ENCODE measurements at places on chromosomes 2 and 18.
A peak's percentile ranks its signal among the peaks of the same experiment; 100 is the strongest.

GRCh38 chr2:239908744-239909143 lies 116.4 kb downstream of the NDUFA10 start:
- no peak for DNase-seq

- peak; percentile 57 for DNase-seq
Observed at GRCh38 chr2:60544954-60545560, 8.4 kb downstream of the BCL11A start.

DNA sequence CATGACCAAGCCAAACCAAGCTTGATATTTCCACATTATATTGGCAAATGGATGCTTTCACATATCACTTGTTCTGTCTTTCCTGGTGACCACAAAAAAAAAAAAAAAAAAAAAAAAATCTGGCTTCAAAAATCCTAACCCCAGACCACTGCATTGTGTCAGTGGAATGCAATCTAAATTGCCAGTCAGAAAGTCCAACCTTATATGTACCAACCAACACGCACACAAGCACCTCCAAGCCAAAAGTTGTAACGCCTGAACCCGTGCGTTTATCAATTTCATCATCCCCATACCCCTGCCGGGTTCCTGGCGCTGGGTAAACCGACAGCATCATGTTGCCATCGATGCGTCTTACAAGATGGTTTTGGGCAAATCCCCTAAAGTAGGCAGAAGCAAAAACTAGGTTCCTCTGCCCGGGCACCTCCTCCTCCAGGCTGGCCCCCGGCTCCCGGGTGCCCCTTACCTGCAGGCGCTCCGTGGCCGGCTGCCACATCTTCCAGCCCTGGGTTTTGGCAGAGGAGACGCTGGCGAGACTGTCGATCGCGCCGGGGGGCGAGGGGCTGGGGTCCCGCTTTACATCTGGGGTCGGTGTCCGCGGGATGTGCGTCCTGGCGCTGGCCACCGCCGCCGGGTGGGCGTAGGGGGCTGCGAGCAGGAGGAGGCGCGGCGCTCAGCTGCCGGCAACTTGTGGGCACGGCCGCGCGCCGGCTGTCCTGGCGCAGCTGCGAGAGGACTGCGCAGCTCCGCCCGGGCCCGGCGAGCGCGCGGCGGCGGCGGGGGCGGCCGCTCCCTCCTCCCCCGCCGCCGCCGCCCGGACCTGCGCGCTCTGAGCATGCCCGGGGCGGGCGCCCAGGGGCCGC lies at the start of gene PID1:
TSS of gene PID1 (minus strand) at position 737 of the 860 bp plus-strand sequence. CDS start at position 493, 244 bp downstream.
- DNase-seq, result peak; percentile 63

- DNase-seq, result peak; percentile 28
Observed at GRCh38 chr2:96264656-96265348, 995 bp downstream of the TMEM127 start.

DNA sequence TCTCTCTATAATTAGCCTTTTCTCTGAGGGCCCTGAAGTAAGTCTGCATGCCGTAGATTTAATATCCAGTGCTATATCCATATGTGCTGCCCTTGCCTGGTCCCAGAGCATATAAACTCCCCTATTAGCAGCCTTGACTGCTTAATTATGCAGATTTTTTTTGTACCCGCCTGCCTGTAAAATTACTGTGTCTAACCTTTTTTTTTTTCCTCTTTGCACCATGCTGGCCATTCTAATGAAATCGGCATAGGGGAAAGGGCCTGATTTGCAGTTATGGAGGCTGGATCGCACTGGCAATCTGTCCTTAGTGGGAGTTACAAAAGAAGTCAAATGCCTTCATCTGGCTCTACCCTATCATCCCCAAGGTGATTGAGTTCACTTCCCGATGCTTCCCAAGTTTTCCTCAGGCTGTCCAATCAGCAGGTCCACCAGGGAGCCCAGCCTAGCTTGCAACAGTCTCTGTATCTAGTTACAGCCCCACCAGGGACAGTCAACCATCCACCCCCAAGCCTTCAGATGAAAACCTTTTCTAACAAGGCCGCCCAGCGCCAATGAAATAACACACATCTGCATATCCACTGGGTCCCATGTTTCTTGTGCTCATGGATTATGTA lies 239.0 kb downstream of the ZNF521 start:
- no peak for DNase-seq

DNA sequence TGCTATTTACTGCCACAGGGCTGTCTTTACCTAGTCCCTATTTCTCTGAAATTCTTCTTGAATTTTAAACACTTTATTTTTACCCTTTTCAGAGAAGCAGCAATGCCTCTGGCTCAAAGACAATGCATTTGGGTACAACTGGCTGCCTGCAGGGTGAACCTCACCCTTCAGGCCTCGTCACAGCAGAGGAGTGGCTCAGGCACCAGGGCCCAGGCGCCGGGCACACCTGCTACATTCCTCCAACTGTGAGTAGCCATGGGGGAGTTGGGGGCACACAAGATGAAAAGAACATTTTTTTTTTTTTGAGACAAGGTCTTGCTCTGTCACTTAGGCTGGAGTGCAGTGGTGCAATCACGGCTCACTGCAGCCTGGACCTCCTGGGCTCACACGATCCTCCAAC lies 74.9 kb upstream of the KCNE4 start:
- DNase-seq, result no peak

DNA sequence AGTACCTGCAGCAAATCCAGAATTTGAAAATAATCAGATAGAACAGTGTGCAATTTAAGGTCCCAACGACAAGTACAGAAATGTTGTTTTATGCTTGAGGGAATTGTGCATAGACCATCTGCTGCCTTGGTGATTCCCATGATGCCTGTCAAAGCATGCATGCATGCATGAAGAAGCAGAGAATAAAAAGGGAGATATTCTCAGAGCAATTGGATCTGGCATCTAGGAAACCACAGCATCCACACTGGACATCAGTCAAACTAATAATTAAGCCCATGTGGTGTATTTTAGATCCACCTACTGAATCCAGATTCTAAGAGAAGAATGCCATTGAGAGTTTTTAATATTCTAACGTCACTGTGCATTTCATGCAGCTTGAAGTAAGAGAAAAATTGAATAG lies 361.2 kb downstream of the FSIP2 start:
- DNase-seq, result no peak

DNA sequence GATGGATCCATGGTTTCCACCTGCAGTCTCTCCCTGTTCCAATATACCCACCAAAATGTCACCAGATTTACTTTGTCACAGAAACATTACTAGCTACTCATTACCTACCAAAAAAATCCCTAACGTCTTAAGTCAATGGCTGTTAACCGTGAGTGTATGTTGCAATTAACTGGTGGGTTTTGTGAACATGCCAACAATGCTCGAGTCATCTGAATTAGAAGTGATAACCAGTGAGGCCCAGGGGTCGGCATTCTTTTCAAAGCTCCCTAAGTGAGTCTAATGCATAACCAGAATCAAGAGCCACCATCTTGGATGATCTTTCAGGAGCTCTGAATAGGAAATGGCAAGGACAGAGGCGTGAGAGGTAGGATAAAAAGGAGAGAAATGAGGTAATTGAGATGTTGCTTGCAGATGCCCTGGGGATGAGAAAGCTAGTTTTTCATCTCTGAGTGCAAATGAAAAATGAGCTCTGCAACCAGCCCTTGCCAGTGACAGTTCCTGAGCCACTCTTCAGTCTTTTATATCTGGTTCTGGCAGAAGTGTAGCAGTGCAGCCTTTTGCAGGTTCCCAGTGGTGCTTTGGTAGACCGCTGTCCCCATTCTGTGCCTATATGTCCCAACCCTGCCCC lies 130.0 kb upstream of the RND3 start:
- no peak for DNase-seq

GRCh38 chr18:11752116-11752911 lies 63.2 kb downstream of the GNAL start:
- DNase-seq, result peak; percentile 6

DNA sequence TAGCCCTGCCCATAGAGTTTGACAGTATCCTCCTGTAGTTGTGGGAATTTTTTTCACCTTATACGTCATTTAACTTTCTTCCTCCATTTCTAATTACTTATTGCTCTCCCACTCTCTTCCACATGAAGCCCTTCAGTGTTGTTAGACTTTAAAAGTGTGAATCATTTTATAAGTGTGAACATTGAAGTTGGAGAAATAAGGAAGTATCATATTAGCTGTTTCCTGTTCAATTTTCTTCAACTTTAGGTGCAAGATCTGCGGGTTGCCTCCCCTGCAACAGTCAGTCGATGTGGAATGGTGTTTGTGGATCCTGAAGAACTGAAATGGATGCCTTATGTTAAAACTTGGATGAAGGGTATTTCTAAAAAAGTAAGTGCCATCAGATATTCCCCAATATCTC lies 138.1 kb downstream of the DNAH6 start:
- no peak for DNase-seq

DNA sequence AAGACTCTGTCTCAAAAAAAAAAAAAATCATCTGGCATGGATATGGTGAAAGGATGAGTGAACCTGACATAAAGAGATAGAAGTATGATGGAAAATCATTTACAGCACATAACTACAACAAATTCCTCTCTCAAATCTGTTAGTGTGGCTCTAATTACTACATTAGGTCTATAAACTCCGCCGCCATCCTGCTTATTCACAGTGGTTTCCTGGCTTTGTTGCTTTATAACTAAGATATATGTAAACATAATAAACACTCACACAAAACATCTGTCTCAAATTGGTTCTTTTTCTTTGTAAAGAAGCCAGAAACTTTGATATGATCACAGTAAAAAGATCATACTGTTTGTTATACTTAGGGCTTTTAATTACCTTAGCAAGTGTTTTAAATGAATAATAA lies 412.6 kb upstream of the FAM98A start:
- no peak for DNase-seq

DNA sequence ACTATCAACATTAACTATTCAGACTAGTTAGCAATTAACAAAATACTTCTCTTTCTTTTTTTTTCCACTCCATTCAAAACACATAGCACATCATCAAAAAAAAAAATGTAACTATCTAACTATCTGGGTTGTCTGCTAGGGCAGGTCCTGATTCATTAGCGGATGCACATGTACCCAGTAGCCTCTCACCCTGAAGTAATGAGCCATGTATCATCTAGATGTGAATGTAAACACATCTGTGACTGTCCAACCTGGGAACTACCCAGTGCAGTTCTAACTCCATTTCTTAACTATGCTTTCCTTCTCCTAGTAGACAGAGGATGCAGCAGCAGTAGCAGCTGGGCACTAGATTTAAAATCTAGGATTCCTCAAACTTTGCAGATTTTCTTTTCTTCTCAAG lies 183.1 kb upstream of the PIK3C3 start:
- no peak for DNase-seq

DNA sequence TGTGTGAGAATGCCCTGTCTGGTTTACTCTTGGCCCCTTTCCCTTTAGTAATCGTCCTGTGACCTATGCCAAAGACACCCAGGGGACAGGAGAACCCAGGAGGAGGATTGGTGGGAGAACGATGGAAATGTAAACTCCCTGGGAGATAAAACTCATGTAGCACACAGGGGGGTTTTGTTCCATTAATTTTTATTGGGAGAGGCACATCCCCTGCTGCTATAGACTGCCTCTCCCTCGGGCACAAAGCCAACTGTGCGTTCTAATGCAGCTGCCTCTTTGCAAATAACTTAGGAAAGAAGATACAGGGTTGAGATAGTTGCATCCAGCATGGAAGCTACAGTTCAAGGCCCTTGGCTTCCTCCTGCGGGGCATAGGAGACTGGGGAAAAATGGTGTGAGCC lies 489.6 kb downstream of the SLC4A3 start:
- DNase-seq, result no peak

GRCh38 chr18:34694591-34695165 lies 15.4 kb upstream of the DTNA start:
- DNase-seq, result no peak

DNA sequence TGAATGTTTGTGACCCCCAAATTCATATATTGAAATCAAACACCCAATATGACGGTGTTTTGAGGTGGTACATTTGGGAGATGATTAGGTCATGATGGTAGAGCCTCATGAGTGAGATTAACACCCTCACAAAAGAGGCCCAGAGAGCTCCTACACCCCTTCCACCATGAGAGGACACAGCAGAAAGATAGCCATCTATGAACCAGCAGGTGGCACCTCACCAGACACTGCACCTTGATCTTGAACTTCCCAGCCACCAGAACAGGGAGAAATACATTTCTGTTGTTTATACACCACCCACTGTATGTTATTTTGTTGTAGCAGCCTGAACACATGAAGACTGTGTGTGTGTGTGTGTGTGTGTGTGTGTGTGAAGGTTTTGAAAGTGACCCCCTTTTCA lies 58.1 kb downstream of the ST3GAL5 start:
- DNase-seq, result no peak

DNA sequence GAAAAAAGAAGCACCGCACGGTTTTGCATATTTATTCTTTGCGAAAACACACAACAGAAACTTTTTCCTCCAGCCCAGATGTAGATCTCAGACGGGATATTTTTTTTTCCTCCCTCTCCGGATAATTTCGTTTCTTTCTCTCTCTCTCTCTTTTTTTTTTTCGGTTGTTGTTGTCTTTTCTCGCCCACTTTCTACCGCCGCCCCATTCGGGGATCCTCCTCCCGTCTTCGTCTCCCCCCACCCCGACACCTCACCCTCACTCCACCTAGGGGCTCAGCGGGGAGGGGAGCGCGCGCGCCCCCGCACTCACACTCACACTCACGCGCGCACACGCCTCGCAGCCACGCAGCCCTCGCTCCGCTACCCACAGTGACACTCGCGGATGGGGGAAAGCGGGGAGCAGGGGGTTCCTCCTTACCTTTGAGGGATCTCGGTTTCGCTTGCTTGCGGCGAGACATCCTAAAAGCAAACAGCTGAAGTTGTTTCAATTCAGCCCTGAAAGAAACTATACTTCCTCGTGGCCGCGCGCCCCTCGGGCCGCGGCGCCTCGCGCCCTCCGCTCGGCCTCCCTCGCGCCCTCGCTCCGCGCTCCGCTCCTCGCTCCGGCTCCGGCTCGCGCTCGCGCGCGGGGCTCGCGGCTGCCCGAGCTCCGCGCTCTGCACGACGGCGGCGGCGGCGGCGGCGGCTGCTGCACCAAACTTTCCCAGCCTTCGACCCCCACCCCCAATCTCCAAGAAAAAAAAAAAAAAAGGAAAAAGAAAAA lies 1.3 kb downstream of the ZNF521 start:
- peak; percentile 72 for DNase-seq

DNA sequence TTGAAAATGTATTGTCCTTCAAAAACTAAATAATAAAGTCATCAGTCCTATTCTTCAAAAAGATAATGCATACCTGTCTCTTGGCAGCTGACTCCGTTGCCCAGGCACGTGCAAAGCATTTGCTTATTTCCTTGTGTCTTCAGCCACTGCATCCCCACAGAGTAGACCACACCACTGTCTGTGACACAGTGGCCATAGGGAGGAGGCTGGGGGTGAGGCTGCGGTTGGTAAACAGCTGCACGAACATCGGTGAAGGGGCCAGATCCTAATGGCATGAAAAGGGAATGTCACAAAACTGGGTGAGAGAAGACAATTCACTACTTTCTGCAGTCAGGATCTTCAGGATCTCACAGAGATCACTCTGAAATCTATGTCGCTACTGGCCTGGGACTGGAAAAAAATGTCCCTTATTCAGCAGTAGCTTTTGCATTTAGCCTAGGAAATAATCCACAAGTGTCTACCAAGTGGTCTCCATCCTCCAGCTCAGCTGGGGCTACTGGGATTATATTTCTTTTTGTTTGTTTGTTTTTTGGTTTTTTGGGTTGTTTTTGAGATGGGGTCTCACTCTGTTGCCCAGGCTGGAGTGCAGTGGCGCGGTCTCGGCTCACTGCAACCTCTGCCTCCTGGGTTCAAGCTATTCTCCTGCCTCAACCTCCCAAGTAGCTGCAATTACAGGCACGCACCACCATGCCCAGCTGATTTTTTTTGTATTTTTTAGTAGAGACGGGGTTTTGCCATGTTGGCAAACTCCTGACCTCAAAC lies 10.7 kb downstream of the FN1 start:
- no peak for DNase-seq
